ENCODE measurements at places on chromosomes 13 and 19.

GRCh38 chr19:9130965-9131364 is 4.2 kb upstream of the OR7G3 start:
- no peak for DNase-seq

DNA sequence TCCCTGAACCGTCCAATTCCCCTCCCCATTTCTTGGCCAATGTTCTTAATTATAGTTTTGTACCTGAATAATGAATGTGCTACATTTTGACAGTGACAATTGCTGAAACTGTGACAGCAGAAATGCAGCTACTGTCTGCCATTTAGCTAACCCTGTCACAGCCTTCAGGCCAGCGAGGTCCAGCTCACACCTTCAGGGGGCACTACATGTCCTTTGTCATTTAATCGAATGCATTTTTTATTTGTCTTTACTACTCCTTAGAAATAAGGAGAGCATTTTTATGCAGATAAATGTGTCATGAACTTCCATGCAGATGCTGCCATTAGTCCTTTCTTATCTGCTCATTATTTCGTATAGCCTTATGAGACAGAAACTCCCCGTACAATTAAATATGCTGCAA is 159.9 kb downstream of the MZT1 start:
- no peak for DNase-seq

DNA sequence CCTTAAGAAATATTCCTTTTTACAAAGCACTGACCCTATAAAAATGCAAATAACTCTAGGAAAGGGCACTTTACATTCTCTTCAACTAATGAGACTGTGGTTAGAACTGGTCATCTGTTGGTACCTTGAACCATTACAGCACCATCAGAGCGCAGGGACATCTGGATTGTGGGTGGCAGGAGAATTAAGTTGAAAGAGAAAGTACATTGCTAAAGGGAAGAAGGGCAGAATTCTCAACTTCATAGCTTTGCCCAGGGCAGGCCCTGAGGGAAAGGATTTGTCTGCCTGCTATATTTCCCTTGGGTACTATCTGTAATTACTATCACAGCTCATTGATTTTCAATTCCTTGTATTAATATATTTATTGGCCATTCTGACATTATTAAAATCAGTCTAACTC is 196.8 kb downstream of the KLF12 start:
- DNase-seq = no peak

DNA sequence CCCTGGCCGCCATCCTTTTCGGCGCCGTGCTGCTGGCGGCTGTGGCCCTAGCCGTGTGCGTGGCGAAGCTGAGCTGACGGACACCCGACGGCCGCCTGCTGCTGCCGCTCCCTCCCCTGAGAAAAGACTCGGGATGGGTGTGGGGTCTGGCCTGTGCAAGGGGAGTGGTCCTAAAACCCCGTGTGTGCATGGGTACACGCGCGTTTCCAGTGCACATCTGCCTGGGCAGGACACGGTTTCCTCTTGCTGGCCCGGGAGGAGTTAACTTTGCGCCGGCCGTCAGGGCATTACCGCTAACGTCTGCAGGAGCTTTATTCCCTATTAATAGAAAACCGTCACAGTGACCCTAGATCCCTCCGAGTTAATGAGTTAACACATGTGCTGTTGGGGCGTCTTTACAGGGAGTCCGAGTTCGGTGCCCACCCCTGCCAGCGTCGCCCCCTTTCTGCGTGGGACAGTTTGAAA is 1.3 kb downstream of the RGS9BP start:
- DNase-seq = no peak

DNA sequence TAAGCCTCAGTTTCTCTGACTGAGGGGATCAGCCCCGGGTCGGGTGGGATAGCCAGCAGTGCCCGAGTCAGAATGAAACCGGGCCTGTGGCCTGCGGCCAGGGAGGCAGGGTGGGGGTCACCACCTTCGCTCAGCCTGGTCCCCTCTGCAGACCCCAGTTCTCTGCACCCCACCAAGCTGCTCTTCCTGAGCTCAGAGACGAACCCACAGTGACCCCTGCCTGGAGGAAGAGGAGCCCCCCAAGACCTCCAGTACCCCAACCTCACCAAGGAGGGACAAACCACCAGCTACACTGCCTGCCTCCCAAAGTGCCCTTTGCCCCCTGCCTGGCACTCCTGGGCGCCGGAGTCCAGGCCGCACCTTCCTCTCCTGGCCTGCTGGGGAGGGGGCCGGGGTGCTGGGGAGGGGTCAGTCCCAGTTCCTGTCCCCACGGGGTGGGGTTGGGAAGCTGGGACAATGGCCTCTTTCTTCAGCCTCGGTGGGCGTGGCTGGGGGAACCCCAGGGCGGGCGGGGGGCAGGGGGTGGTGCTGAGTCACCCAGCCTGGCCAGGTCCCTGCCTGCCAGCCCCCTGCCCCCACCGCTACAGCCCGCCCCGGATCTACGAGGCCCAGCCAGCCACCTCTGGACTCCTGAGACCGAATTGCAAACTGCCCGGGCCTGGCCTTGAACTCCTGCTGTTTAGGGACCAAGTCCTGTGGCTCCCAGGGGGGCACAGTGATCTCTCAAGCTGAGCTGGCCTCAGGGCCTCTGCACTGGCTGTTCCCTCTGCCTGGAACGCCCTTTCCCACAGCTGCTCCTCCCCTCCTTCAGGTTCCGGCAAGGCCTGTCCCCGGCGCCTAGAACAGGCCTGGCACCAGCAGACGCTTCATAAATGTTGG is 14.3 kb downstream of the ZBTB7A start:
- DNase-seq = no peak

DNA sequence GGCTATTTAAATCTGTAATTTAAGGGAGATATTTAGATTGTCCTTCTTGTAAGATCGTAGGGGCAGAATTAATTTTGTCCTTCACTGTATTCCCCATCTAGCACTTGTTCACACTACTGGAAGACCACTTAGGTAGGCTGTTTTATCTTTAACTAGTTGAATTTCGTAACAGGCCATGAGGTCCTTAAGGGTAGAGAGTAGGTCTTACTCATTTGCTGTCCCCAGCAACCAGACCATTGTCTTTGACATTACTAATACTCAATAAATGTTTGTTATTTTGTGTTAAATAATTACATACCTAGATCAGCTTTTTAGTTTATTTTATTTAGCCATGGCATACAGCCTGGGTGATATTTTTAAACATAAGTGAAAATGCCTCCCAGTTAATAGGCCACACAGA is 177.1 kb downstream of the PCCA start:
- no peak for DNase-seq

DNA sequence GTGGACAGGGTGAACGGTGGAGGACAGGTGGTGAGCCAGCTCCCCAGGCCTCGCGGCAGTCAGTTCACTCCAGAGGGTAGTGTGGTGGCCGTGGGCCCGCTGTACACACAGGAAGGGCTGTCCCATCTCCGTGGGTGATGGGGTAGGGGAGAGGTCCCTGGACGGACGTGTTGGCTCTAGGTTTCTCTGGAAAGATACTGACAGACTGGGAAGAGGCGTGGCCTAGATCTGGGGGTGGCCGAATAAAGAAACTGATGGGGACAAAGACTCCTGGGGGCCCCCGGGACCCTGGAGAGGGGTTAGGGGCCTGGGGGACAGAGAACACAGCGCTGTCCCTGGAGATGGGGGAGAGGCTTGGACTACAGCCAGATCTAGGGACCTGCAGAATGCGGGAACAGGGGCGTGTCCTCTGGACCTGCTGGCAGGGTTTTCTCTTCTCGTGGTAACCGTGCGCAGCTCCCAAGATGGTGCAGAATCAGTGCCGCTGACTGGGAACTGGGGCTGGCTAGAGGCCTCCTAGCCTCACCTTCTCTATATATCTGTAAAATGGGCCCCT is 4.0 kb upstream of the PRAM1 start:
- no peak for DNase-seq

GRCh38 chr13:99103536-99103935 is 97.1 kb upstream of the UBAC2 start:
- no peak for DNase-seq
